ENCODE measurements at places on chromosomes 11 and 22. TPM values are rescaled to one million over a fixed set of nuclear protein-coding genes. Genes with fewer than 3 reads are reported as not detected.

The DKK3 gene
- total RNA-seq = 439 TPM

The EHF gene
- not detected for total RNA-seq

GRCh38 chr22:29737251-29738117 lies 17.7 kb downstream of the CABP7 start:
- DNase-seq = peak; percentile 21

DNA sequence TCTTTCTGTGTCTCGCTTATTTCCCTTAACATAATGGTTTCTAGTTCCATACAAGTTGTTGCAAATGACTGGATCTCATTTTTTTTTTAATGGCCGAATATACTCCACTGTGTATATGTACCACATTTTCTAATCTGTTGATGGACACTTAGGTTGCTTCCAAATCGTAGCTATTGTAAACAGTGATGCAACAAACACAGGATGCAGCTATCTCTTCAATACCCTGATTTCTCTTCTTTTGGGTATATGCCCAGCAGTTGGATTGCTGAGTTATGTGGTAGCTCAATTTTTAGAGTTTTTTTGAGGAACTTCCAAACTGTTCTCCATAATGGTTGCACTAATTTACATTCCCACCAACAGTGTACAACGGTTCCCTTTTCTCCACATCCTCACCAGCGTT lies 100.4 kb upstream of the CHORDC1 start:
- DNase-seq = no peak

DNA sequence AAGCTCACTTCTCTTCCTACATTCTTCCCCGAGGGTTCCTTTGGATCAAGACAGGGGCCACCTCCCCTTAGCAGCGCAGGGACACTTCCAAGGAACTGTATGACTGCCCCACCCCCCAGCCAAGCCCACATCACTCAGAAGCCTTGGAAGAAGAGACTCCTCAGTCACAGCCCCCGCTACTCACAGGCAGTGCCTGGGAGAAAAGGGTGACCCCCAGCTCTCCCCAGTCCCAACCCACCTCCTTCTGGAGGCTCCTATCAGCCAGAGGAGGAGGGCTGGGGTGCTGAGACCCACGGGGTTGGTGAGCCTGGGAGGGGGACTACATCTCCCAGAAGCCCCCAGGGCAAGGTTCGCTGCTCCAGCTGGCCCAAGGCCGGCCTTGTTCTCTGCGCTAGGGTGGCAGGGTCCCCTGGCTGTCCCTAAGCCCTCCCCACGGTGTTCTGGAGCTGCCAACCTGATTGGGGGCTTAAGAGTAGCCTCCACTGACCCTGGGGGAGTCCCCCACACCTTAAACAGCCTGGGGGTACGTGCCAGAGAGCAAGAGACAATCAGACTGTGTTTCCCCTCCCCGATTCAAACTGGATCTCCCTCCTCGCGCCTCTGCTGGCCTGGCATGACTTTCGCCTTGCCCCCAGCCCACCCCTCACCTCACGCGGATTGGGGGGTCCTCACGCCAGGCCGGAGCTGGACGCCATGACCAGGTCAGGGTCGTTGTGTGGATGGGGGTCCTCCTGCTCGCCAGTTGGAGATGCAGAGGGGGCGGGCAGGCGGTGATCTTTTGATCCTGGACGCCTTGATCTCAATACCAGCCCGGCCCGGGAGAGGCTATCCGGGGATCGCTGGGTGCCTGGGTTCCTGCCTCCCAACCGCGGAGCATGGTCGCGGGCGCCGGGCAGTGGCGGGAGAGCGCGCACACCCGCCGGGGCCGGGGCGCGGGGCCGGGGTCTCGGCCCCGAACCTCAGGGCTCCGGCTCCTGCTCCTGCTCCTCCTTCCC lies 838 bp downstream of the BCL9L start:
- peak; percentile 28 for DNase-seq

GRCh38 chr11:66056501-66056900 lies 4.3 kb downstream of the SF3B2 start:
- no peak for DNase-seq

Measured in A172 (cell line).